ENCODE measurements at places on chromosomes 5 and 9. TPM values are rescaled to one million over a fixed set of nuclear protein-coding genes. Genes with fewer than 3 reads are reported as not detected.

FREM1 gene
- under 0.01 TPM for total RNA-seq

FCN1 gene
- total RNA-seq = not detected

CCDC152 gene
- 2.9 TPM for total RNA-seq

PNPLA7 gene
- under 0.01 TPM for total RNA-seq

DNAJC18 gene
- 8.4 TPM for total RNA-seq

SOX30 gene
- not detected for total RNA-seq

ADAMTSL2 gene
- under 0.01 TPM for total RNA-seq

SMIM33 gene
- total RNA-seq = under 0.01 TPM

N4BP3 gene
- total RNA-seq = 28.1 TPM

EIF4EBP3 gene
- 0.32 TPM for total RNA-seq

PIP5K1B gene
- total RNA-seq = not detected

KIF27 gene
- 4.1 TPM for total RNA-seq

PTGR1 gene
- 43.2 TPM for total RNA-seq

HK3 gene
- not detected for total RNA-seq

ADRB2 gene
- 0.97 TPM for total RNA-seq

PLAC8L1 gene
- not detected for total RNA-seq

SYNPO gene
- total RNA-seq = 6.2 TPM

PCDHGA7 gene
- total RNA-seq = 0.91 TPM

PAPPA gene
- 1.8 TPM for total RNA-seq

C5orf34 gene
- total RNA-seq = 6.7 TPM

TNC gene
- 4.6 TPM for total RNA-seq

AQP3 gene
- total RNA-seq = 0.61 TPM

SGCD gene
- under 0.01 TPM for total RNA-seq

UBE2B gene
- 33.1 TPM for total RNA-seq

RAB24 gene
- 15.6 TPM for total RNA-seq

FBXO10 gene
- total RNA-seq = 6.5 TPM

OR1L8 gene
- not detected for total RNA-seq

SLC36A3 gene
- not detected for total RNA-seq

VLDLR gene
- total RNA-seq = 9.7 TPM

TAF11L10 gene
- not detected for total RNA-seq

PDE6A gene
- total RNA-seq = not detected

LTC4S gene
- total RNA-seq = not detected

PFN3 gene
- total RNA-seq = not detected

GPR151 gene
- total RNA-seq = not detected

ZNF618 gene
- 10.7 TPM for total RNA-seq

NUTM2F gene
- not detected for total RNA-seq

PCDHA3 gene
- 0.32 TPM for total RNA-seq

SLC4A9 gene
- total RNA-seq = not detected

AFAP1L1 gene
- 54.0 TPM for total RNA-seq

KCNV2 gene
- total RNA-seq = not detected

ATP10B gene
- total RNA-seq = not detected

WNT8A gene
- total RNA-seq = not detected

MCTP1 gene
- total RNA-seq = 123 TPM

PLPP1 gene
- 23.7 TPM for total RNA-seq

IL13 gene
- not detected for total RNA-seq

OR1J1 gene
- not detected for total RNA-seq

FBXL7 gene
- 4.0 TPM for total RNA-seq

OR1J2 gene
- total RNA-seq = not detected
